Stimulated activated CD4-positive, alpha-beta T cell treated with anti-CD3 and anti-CD28 coated beads, Interleukin-12 subunit alpha, Interleukin-12 subunit beta, amount 100 ng/mL, for 24 hours (primary cell): ENCODE measurements at places on chromosomes 3 and 15.

DNA sequence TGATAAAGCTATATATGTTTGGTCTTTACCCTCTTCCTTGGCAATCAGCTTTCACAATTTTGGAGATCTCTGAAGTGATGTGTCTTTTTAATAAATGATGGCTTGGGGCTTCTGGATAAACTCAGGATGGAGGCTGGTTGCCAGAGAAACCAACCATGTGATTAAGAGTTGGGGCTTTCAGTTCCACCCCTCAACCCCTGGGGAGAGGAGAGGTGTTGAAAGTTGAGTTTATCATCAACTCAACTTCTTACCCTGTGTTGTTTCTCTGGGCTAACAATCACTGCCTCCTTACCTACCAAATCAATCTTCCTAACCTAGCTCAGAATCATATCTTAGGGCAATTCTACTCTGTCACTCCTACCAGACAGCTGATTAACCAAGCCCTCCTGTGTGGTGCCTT, 735.8 kb downstream of the ZPLD1 start:
- no peak for DNase-seq

DNA sequence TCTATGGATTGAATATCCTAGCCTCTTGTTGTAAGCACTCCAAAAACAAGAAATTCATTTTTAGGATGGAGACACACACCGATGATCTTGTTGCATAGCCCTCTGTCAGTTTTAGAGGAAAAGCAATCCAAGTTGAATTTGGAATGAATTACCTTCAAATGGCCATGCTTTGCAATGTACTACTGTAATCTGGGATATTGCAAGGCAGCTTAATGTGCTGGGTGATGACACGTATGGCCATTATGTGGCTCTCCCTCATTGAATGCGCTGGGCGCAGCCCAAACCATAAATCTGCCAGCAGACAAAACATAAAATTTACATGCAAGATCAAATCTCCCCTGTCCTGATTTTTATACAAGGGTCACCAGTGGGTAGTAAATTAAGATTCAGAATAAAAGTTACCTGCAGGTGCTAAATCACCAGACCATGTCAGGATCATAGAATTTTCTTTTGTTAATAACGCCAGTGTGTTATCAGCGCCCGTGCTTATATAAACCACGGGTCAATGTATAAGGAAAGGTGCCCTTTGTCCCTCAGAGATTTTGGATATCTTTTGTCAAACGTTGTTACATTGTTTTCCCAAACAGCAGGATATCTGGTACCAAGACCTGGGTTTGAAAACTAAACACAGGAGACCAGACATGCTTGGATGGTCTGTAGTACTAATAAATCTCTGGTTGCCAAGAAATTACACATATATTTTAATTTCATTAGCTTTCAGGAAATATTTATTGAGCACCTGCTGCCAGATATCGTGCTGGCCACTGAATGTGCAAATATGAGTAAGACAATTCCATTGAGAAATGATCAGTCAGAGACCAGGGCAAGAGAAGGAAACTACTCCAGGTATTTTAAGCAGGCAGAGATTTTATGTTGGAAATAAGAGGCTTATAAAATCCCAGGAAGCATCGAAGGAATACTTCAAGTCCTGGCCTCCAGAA, 237.1 kb downstream of the EBLN2 start:
- no peak for DNase-seq

GRCh38 chr15:58070801-58071418, 5.4 kb upstream of the ALDH1A2 start:
- DNase-seq, result peak; percentile 54

DNA sequence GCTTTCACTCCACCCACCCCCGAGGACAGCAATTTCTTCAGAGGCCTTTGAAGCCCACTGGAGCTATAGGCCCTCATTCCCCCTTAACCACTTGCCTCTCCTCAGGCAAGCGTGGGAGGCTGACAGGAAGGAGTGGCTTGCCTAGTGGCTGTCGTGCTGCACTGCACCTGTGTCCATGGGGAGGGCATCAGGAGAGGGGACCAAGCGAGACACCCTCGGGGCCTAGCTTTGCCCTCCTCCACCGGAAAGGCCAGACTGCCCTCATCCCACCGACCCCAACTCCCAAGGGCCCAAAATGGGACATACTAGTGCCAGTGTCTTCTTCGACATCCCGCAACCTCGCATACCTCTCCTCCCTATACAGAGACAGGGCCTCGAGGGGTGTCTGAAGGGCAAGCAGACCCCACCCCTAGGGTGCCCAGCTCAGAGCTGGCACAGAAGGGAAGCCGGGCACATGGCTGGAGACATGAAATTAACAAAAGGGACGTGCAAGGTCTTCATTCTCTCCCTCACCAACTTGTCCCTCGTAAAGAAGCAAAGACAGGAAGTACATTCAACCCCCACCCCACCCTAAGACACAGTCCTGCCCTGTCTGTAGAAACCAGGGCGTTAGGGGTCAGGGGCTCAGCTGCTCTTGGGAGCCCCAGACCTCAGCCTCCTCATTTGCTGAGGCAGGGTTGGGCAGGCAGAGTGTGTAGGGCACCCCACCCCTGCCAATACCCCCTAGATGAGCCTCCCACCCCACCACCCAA, 24.3 kb downstream of the VIPR1 start:
- no peak for DNase-seq

- no peak for DNase-seq
Measured at GRCh38 chr3:179308001-179308400, 14.8 kb upstream of the ZNF639 start.

- DNase-seq, result no peak
Measured at GRCh38 chr15:83854950-83855707, 201.2 kb downstream of the ADAMTSL3 start.

DNA sequence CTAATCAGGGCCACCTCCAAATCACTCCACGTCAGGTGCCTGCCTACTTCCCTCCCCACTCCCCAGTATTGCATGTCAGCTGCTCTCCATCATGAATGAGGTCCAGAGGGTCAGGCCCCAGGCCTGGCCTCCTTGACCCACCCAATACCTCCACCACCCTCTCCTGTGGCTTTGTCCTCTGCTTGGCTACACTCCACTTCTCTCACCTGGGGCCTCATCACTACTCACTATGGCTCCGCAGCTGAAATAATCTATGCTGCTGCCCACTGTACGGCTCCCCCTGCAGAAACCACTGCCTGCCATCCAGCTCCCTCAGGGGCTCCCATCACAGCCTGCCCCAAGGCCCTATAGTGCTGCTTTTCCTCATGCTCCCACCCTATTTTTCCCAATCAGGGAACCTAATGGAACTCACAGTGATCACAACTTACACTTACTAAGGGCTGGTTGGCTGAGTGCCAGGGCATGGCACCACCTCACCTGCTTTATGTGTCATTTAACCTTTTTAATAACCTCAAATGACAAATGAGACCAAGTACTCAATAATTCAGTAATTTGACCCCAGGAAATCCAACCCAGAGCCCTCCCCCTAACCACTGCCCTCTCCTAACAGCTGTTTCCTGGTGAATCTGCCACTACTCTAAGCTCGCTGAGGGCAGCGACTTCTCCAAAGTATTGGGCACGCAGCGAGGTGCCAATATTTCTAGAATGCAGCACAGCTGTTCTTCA, 2.3 kb downstream of the GORASP1 start:
- no peak for DNase-seq

- no peak for DNase-seq
Measured at GRCh38 chr3:157151151-157151550, 8.8 kb downstream of the CCNL1 start.

GRCh38 chr15:42498212-42499068, 3.0 kb downstream of the SNAP23 start:
- no peak for DNase-seq
